ENCODE measurements at places on chromosomes 13 and 19. TPM values are rescaled to one million over a fixed set of nuclear protein-coding genes. Genes with fewer than 3 reads are reported as not detected.

ZNF100 gene
- 1.1 TPM for polyA plus RNA-seq

CD22 gene
- 5.5 TPM for polyA plus RNA-seq

ZNF428 gene
- polyA plus RNA-seq = 42.8 TPM

DNA sequence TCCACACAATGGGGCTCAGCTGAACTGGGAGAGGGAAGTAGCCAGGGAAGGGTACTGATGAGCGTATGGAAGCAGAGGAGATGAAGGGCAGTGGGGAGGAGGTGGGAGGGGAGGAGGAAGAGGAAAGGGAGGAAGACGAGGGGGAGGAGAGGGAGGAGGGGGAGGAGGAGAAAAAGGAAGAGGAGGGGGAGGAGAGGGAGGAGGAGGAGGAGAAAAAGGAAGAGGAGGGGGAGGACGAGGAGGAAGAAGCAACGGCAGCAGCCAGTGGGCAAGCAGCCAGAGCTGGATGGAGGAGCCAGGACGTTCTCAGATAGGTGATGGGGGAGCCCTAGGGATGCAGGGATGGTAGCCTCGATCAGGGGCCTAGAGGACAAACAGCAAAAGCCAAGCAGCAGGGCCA, 5.6 kb downstream of the CERS4 start:
- no peak overlapping the region for H3K4me3 ChIP-seq
- H3K27ac ChIP-seq = no peak overlapping the region
- no peak for DNase-seq
- peaks cover 27% of the 10 kb centered on the region for H3K4me1 ChIP-seq
- no peaks in the 10 kb centered on the region for H3K27me3 ChIP-seq

GRCh38 chr13:44786756-44787155, 202.5 kb downstream of the NUFIP1 start:
- no peak overlapping the region for H3K4me3 ChIP-seq
- peaks cover 26% of the 10 kb centered on the region for H3K4me1 ChIP-seq
- no peak for DNase-seq
- H3K27me3 ChIP-seq = no peaks in the 10 kb centered on the region

Measured in stomach (tissue), 19 donors.